Astrocyte of the spinal cord (primary cell): ENCODE measurements at places on chromosomes 3 and 15.

DNA sequence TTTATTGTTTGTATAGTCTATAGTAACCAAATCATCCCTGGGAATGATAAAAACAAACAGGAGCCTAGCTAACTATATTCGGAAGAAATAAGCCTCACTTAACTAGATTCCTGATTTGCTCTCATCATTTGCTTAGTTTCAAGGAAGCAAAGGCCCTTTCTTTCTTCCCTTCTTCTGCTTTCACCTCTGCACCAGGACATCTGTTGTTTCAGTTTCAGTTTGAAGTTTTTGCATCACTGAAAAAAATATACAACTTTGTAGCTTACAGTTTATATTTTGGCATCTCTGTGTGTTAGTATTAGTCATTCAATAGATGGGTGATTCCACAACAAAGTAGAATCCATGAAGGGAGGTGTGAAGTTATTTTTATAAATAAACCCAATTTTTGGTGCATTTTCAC, 113.6 kb upstream of the SNTN start:
- DNase-seq = no peak

DNA sequence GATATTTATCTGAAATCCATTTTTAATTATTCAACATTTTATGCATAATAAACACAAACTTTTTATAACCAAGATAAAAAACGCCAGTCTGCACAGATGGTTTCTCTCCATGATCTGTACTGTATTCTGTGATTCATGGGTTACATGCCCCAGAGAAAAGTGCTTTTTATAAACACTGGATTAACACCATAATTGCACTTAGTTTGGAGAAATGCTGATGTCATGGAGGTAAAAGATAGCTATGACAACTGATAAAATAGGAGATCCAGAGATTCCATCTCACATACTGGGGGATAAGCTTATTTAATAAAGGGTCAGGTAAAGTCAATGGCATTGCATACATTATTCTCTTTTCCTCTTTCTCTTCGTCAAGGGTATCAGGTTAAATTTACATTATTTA, 1460.4 kb upstream of the ALCAM start:
- no peak for DNase-seq

GRCh38 chr3:66625505-66626216, 124.8 kb upstream of the LRIG1 start:
- DNase-seq = no peak

- DNase-seq = peak; percentile 15
Observed at GRCh38 chr3:133927540-133928066, 31.9 kb upstream of the RAB6B start.

DNA sequence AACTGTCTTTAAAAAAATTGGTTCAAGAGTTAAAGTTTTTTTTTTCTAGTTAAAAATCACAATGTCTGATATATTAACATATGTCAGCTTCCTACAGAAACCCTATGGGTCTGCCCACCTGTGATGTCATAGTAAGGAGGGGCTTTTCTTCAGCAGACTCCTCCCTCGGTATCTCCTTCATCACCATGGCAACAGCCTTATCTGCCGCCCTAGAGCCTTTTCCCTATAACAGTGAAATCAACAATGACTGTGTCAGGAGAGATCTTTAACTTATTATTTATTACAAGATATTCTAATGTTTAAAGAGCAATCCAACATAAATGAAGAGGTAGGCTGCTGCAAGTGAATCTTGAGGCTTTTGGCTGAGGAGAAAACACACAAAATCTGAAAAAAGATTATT, 138.7 kb downstream of the PEX5L start:
- DNase-seq = peak; percentile 23

GRCh38 chr15:55589287-55589686, 1.1 kb upstream of the PYGO1 start:
- no peak for DNase-seq

DNA sequence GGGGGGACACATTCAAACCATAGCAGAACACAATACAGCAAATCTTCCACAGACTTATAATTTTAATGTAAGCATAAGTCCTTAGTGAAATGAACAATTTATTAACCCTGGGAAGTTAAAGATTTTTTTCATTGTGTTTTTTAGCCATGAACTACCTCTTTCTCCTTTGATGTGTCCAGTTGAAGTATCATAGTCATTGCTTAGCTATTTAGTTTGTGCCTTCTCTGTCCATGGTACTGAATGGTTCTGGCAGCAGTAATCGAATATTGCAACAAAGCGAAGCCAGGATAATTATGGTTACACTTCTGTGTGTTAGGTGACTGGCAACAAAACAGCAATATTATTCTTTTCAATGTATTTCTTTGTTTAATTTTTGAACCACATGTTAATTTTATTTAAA, 403.0 kb upstream of the ONECUT1 start:
- DNase-seq = peak; percentile 9

DNA sequence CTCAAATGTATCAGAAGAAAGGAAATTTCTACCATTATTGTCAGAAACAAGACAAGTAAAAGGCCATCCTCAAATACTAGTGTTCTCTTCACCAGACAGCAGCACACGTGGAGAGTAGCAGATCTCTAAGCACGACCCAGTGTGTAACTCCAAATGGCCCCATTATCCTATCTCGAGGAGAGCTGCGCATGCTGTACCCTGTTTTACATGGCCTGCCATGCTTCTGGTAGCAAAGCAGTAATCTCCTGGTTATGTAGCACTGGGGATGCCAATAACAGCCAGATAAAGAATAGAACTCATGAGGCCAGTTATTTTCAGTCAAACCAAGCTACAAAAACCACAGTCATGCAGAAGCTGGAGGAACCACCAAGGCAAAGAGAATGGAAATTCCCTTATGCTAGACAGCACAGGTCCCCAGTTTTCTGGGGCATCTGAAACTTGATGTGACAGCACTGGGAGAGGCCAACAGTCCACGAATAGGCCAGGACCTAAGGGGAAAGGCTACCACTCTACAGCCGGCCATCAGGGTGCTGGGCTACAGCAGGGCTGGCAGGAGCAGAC, 73.0 kb downstream of the LIPC start:
- DNase-seq = no peak

- DNase-seq = peak; percentile 47
Observed at GRCh38 chr3:197002701-197003454, 26.7 kb downstream of the MELTF start.

DNA sequence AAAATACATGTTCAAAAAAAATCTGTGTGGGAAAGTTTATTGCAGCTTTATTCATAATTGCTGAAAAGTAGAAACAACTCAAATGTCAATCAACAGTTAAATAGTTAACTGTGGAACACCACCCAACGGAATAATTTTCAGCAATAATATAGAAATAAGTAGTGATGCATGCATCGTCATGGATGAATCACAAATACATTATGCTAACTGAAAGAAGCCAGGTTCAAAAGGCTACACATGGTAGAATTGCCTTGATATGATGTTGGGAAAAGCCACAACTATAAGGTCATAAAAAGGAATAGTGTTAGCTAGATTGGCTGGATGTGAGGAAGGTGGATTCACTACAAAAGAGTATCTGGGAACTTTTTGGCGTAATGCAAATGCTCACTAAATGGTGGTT, 82.0 kb downstream of the GMNC start:
- no peak for DNase-seq

GRCh38 chr15:101168463-101168824, 83.4 kb downstream of the CHSY1 start:
- peak; percentile 89 for DNase-seq

DNA sequence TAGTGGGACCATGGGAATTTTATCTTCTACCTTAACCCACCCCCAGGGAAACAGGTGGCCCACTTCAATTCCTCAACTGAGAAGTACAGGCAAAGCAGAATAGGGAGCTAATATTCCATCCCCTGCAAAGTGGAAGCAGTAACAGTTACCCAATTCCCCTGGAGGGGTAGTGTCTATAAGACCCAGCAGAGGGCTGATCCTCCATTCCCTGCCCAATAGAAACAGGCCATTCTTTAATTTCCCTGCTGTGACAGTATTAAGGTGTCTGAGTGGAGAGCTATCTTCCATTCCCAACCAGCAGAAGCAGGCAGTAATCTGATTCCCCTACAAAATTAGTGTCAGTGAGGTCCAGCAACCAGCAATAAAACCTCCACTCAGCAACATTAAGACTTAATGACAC, 219.8 kb downstream of the ULK4 start:
- DNase-seq = no peak

DNA sequence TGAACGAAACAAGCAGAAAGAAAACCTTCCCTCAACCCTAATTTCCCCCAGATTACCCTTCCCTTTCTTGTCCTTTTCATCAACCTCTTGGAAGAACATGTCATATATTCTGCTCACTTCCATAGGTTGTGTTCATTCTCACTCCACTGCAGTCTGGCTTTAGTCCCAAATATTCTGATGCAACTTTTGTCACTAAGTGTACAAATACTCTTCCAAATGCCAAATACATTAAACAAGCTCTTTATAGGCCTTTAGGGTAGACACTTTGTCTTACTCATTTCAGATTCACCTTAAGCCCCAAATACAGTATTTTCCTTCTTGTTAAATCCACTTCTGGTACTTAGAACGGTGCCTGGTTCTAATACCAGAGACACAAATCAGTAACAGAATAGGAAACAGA, 406.5 kb upstream of the CDIN1 start:
- no peak for DNase-seq
